ENCODE measurements at places on chromosomes 6 and 20.
A peak's percentile ranks its signal among the peaks of the same experiment; 100 is the strongest.

GRCh38 chr6:158475344-158476302 lies 84.3 kb upstream of the TMEM181 start:
- DNase-seq = no peak

GRCh38 chr6:50924758-50925157 lies 106.1 kb downstream of the TFAP2B start:
- no peak for DNase-seq

GRCh38 chr6:79030023-79030422 lies 48.0 kb downstream of the PHIP start:
- no peak for DNase-seq

- DNase-seq = no peak
These were observed 53.7 kb upstream of the SLCO4A1 start for GRCh38 chr20:62588458-62589149.

GRCh38 chr20:14882157-14882556 lies 544.7 kb upstream of the FLRT3 start:
- DNase-seq = no peak

- DNase-seq = no peak
These were observed 398.5 kb downstream of the LMBRD1 start for GRCh38 chr6:69398311-69398710.

GRCh38 chr20:462199-462991 lies at the start of gene TBC1D20:
Gene TBC1D20, minus strand, starts transcription at chr20:462533. Its CDS starts 128 bp downstream, at chr20:462405.
- DNase-seq = peak; percentile 82
